ENCODE measurements at places on chromosomes 6 and 20.

DNA sequence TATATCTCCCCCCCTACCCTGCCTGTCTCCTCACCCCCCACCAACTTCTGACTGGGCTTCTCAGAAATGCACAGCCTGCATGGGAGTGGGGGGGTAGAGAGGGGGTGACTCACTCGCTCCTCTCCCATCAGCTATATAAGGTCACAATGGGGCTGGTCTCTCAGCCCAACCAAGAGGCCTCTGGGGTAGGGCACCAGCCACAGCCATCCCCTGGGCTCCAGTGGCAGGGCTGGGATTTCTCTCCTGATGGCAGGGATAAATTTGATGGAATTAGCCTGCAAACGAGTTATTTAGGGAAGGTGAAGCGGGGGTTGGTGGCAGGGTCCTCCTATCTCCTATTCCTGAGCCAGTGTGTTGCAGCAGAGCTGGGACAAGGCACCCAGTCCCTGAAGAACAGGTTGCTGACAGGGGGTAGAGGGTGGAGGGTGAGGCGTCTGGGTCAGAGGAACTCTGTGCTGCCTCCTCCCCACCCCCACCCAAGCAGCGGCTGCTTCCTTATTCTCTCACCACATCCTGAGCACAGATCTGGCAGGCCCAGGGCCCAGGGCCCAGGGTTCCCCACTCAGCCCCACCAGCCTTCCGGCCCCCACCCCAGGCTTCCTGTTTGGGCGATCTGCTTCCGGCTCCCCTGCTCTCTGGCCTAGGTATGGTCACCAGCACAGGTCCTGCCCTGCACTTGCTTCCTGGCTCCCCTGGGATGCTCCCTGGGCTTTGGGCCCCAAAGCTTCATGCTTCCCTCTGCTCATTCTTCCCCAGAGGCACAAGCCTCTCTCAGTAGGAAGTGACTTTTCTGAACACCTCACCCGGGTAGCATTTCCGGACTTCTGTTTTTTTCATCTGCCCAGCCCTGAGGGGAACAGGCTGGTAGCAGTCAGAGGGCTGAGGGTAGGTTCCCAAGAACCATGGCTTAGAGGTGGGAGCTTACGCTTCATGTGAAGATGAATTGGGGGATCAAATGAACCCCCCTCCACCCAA is 4.0 kb downstream of the PPP1R18 start:
- peak; percentile 75 for DNase-seq

- no peak for DNase-seq
Measured at GRCh38 chr6:162917506-162917905, 189.7 kb downstream of the PACRG start.

DNA sequence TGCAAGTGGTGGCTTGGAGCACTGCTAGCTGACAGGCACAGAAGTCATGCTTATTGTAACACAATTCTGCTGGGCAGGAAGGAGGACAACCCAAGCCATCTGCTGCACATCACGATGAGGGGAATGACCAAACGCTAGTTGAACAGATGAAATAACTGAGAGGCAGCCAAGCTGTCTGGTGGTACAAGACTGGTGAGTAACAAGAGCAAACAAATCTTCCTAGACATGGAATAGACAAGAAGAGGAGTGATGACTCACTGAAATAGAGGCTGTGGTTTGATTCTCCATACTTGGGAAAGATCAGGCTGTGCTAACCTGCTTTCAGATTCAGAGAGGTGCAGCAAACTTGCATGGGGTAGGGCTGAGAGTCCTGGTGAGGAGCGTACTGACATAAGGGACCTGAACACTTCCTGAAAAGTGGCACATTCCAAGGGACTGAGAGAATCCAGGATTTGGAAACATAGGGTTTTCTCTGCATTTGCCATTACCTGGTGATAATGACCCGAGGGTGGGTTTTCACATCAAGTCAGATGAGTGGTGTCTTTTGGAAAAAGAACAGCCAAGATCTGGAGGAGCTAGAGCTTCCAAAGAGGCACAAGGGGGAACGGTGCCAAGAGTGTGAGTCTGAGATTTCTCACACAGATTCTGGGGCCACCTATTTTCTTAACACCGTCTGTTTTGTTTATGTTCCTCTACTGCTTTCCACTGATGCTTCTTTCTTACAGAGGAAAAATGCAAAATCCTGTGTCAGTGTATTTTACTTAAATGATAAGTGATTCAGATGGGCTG is 60.0 kb downstream of the PRL start:
- DNase-seq, result no peak

DNA sequence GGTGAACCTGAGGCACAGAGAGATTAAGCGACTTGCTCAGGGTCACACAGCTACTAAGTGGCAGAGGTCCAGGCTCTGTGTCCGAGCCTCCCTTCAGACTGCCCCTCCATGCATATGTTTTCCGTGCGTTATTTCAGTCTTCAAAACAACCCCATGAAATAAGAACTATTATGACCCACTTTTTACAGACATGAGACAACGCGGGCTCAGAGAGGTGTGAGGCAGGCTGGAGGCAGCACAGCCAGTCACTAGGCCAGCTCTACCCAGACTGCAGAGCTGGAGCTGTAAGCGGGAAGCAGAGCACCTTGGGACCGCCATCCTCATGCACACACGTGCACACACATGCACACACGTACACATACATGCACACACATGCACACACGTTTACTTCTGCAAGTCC is 62.3 kb downstream of the PSMG4 start:
- no peak for DNase-seq

DNA sequence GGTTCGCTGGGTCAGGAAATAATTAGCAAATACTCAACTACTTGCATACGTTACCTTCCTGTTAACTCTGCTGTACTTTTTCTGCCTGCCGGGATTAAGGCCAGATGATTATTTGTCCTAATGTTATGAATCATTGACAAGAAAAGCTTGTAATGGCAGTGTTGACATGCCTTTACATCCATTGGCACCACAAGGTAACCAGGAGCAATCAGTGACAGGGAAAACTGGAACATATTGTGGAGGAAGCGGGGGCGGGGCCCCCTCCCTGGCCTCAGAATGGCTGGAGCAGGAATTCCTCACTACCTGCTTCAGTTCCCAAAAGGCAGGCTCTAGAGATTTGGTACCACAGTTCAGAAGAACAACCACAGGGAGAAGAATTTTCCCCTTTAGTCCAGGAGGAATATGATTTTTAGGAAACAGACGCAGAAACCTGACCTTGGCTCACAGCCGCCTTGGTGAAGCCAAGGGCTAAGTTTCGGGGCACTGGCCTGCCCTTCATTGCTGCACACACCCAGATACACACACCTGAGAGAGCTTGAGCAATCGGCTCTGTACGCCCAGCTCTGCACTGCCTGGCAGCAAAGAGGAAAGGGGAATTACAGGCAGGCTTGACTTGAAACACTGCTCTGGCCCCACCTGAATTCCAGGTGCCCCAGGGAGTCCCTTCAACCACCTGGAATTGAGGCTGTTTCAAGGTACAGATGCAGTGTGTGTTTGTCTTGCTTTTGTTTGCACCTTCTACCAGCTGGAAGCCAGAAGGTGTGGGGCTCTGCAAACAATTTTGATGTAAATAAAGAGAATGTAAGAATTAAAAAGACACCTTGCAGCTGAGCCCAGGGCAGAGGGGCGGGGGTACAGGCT is 89.8 kb downstream of the MYB start:
- no peak for DNase-seq
